Fibroblast of skin of left biceps (primary cell): ENCODE measurements at places on chromosomes 5 and 9.
A peak's percentile ranks its signal among the peaks of the same experiment; 100 is the strongest.

GRCh38 chr5:59299006-59299405, 594.5 kb downstream of the PDE4D start:
- no peak for DNase-seq

GRCh38 chr9:138099803-138100598, 222.4 kb downstream of the CACNA1B start:
- DNase-seq: no peak

DNA sequence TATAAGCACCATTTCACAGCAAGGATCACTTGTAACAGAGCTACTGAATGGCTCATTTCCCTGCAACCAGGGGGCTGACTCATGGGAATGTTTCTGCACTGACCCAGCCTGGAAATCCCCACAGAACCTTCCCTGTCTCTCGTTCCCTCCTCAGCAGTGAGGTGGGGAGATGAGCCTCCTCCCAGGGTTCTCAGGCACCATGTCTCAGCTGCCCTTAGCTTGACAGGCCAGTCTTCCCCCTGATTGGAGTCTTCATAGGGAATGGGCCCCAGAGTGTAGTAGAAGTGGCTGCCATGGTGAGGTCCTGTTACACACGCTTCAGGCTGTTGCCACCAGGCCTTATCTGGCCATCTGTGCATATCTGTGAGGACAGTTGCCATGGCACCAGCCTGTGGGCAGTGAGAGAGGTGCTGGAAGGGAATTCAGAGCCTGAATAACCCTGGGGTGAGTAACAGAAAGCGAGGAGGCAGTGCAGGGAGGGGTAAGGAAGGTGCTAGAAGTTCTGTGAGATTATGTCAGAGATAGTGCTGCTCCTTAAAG, 324.4 kb downstream of the ENC1 start:
- peak; percentile 60 for DNase-seq

- no peak for DNase-seq
These were observed 9.5 kb downstream of the ZNF367 start for GRCh38 chr9:96408409-96409280.

- no peak for DNase-seq
These were observed 45.9 kb upstream of the GADD45G start for GRCh38 chr9:89558948-89559347.

DNA sequence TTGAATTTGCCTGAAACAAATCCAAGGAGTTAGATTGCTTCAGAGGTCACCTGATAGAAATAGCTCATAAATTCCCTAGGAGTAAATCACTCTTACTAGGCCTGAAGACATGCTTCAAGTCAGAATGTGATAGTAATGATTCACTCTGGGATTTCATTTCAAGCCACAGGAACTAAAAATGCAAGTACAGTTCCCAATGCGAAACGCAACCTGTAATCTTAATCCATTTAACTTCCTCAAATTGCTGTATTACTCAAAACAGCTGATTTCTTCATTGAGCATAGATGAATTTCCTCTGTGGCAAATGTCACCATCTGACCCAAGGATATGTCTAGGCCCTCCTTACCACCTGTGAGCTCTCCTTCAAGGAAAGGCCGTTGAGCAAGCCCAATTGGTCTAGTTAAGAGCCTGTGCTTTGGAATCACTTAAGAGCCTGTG, 32.1 kb upstream of the IL6ST start:
- peak; percentile 75 for DNase-seq
